ENCODE measurements at places on chromosomes 1 and 21. TPM values are rescaled to one million over a fixed set of nuclear protein-coding genes. Genes with fewer than 3 reads are reported as not detected.

ASH1L gene
- 88.5 TPM for total RNA-seq

ZNF695 gene
- not detected for total RNA-seq

RNU1-4 gene
- 1,626 TPM for total RNA-seq

FALEC gene
- total RNA-seq, result not detected

CYB5RL gene
- 6.7 TPM for total RNA-seq

OR2T11 gene
- not detected for total RNA-seq

KCNK1 gene
- total RNA-seq, result 6.9 TPM

TSTD1 gene
- 79.8 TPM for total RNA-seq

Data from ureter (tissue), 1 donor.